Stimulated activated CD8-positive, alpha-beta memory T cell treated with anti-CD3 and anti-CD28 coated beads, Interleukin-7, amount 100 ng/mL, for 24 hours (primary cell): ENCODE measurements at places on chromosomes 2 and 18.

DNA sequence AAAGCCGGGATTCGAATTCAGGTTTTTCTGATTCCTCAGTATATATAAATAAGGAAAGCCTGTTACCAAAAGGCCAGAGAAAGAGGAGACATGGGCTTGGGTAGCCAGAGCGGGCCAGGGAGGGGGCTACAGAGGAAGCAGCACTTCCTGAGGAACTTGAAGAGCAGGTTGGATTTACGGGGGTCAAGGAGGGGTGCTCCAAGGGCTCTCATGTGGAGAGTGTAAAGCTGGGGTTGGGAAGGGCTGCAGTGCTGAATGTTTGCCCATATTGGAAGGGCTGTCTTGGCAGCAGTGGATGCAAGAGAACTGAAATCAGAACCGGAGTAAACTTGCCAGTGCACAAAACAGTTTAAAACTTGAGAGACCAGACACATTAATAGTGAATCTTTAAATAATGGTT lies 511.5 kb downstream of the CNTNAP5 start:
- no peak for DNase-seq

GRCh38 chr2:58448065-58448507 lies 207.0 kb upstream of the FANCL start:
- DNase-seq: no peak

GRCh38 chr2:204434660-204435462 lies 110.4 kb upstream of the PARD3B start:
- DNase-seq: no peak

- no peak for DNase-seq
These were observed 289.5 kb upstream of the SLC14A2 start for GRCh38 chr18:45325778-45326177.

- DNase-seq: no peak
These were observed 1.3 kb downstream of the NEUROD1 start for GRCh38 chr2:181678861-181679543.
